ENCODE measurements at places on chromosomes 7 and 10.

DNA sequence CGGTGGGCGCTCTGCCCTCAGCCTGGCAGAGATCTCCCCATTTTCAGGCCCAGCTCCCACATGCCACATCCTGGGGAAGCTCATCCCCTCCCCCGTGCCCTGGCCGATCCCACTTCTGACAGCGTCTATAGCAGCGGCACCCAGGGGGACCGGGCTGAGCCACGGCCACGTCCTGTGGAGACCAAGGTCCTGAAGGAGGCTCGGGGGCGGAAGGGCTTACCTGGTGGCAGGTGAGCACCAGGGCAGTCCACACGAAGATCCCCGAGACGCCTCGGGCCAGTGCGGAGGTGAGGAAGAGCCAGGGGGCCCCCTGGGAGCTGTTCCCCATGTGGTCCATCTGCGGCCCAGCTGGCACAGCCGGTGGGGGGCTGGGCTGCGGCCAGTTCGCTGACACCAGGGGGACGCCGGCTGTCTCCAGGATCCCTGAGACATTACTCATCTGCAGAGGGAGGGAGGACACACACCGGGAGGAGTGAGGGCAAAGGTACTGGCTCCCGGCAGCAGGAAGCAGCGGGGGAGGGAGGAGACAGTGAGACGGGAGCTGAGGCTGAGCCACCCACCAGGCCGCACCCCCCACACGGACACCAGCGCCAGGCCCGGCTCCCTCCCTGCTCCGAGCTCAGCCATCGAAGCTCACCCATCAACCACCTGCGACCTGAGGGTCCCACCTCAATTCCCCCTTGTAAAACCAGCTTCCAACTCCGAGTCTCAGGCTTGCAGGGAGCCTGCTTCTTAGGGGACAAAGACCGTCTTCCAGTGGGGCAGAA is 776 bp downstream of the TMEM184A start:
- no peak for DNase-seq

DNA sequence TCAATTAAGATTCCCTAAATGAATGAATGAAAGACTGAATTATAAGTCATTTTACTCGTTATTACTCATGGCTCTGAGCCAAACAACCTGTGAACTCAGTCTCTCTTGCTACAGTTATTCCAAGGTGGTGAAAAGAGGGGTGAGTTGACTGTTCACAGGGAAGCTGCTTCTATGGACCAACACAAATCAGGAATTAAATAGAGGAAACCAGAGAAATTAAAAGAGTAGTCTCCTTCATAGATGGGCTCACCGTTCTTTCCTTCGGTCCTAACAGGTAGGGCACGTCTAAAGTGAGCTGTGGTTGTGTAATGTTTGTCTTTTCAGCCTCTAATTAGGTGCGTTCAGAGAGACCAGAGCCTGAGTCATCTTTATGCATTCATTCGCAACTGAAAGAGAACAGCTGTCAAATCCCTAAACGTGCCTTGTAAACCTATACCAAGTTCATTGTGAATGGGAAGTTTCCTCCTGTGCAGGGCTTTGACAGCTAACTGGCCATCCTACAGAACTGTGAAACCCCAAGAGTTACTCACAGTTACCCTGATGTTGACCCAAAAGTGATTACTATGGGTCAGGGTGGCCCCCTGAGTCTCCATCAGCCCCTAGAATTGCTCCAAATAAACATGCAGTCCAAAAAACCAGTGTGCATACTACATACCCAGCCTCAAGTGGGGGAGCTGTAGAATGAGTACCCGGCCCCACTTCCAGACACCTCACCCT is 18.2 kb upstream of the C10orf53 start:
- DNase-seq: no peak

DNA sequence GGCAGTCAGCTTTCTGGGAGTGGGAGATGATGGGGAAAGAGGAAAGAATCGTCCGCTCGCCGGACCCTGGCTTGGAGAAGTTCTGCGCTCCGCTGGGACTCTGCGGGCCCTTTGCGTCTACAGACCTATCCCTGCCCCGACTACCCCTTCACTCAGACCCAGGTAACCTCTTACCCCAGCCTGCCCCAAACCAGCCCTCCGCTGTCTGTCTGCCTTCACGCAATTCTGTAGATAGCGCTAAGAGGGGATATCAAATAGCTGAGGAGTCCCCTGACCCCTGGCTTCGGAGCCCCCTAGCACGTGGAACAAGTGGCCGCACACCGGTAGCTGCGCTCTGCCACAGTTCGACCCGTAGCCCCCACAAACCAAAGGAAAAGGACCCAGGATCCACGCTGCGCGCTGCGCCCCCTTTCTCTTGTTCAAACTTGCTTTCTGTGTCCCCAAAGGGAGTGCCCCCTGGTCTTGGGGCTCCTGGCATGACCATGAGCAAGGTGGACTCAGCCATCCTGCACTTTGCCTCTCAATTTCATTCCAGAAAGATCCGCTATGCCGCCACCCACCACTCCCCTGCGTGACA is 7.0 kb downstream of the HOXA4 start:
- no peak for DNase-seq

- peak; percentile 46 for DNase-seq
These were observed 166.1 kb downstream of the ST7 start for GRCh38 chr7:117119192-117119924.
